HTR-8/SVneo (cell line): ENCODE measurements at places on chromosomes 16 and 17.

GRCh38 chr16:57830890-57831484 lies 28.7 kb upstream of the KIFC3 start:
- no peak for DNase-seq

DNA sequence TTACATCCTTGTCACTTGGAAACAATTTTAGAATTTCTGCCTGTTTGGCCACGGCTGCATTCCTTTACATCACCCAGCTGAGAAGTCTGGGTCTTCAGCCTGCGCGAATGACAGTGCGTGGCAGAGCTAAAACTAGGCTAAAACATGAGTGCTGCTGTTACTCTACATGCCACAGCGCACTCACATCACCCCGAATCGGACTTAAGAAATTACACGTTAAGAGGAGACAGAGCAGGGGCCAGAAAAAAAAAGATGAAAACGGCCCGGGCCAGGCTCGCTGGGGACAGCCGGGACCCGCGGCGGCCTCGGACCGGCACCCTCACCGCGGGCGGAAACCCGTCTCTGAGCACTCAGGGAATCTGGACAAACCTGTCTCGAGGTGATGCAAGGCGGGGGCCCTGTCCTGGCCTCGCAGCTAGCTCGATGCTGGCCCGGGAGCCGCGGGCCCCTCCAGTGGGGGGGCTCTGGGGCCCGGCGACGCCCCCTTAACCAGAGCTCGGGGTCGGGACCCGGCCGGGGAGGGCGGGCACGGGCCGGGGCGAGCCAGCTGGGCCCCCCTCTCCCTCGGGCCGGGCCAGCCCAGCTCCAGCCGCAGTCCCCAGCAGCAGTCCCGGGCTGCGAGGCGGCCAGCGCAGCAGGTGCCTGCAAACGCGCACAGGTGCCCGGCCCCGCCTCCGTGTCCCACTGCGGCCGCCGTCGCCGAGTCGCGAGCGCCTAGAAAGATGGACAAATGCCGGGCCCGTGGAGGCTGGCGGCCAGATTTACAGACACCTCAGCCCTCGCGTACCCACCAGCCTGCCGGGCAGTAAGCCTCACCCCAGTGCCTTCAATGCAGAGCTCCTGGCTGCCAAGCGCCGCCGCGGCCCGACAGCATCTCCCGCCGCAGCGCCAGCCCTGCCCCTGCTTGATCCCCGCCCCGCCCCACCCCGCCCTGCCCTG lies at the start of gene AKTIP:
TSS of gene AKTIP (minus strand) at position 879 of the 939 bp plus-strand sequence. CDS start 2,950 bp downstream, outside the sequence.
- DNase-seq = peak; percentile 28

DNA sequence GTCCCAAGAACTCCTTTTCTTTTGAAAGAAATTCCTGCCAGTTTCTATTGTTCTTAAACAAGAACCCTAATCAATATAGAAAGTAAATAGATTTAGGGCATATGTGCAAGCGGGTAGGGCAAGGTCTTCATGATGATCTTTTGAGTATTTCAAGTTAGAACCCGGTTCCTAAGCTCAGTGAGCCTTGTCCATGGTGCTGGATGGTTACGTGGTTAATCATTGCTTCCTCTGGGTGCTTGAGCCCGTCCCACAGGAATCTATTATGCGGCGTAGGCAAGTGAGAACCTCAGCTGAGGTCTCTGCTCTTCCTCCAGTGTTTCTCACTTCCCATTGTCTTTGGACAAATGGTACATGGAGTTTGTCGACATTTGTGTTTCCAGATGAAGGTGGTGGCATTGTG lies 580.8 kb upstream of the EEF2KMT start:
- no peak for DNase-seq

GRCh38 chr17:59361916-59362810 lies 30.7 kb downstream of the YPEL2 start:
- peak; percentile 51 for DNase-seq

GRCh38 chr17:42285346-42286050 lies 2.8 kb upstream of the STAT5A start:
- no peak for DNase-seq

DNA sequence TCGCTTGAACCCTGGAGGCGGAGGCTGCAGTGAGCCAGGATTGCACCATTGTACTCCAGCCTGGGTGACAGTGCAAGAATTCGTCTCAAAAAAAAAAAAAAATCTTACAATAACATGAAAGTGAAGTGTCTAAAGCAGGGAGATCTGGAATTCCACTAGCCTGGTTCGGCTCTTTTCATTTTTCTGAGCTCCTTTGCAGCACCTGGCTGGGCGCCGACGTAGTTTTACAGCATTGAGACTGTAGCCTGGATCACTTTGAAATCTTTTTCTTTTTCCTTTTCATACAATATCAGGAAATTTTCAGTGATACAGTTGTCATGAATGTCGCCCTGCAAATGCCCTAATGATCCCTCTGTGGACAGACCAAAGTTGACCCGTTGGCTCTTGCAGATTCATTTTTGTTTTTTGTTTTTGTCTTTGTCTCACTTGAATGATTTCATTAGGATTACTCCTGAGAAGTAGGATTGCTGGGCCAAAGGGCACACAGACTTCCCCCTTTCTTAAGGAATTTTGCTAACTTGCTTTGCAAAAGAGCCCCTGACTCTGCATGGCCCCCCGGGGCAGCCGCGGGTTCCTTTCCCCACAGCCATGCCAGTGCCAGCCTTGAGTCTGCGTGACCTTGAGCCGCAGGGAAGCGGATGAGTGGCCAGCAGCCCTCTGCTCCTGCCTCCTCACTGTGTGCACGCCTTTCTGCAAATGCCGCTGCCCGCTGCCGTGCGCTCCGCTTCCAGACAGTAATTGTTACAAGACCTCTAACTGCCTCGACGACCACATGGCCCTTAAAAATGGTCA lies 28.0 kb downstream of the CRISPLD2 start:
- DNase-seq = no peak

DNA sequence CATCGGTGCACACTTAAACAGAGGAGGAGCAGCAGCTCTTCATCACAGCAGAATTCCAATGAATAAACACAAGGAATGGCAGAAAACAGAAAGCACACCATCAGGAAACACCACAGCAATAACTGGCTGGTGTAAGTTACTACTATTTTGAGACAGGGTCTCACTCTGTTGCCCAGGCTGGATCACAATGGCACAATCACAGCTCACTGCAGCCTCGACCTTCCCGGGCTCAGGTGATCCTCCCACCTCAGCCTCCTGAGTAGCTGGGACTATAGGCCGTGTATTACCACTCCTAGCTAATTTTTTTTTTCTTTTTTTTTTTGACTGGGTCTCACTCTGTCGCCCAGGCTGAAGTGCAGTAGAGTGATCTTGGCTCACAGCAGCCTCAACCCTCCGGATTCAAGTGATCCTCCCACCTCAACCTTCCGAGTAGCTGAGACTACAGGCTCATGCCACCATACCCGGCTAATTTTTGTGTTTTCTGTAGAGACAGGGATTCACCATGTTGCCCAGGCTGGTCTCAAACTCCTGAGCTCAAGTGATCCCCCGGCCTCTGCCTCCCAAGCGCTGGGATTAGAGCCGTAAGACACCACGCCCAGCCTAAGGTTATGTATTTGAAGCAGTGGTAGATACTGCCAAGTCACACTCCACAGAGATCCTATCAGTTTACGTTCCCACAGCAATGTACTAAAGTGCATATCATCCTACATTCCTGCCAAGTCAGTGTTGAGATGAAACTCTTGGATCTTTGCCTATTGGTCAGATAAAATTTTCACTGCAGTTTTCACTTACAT lies 20.7 kb downstream of the TRAP1 start:
- peak; percentile 57 for DNase-seq

DNA sequence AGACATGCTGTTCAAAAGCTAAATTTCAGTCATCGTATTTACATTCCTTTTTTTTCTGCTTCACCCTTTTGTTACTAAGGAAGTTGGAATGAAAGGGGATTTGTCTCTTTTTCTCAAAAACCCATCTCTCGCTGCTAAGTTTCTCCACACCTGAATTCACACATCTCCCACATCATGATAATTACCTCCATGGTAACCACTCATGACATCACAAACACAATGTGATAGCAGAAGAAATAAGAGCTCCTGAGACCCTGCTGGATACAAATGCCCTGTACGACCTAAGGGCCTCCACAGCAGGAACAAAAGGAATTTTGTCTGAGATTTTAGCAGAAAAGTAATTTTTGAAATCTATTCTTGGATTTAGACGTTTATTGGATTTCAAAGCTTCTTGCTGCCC lies 82.6 kb upstream of the GNAO1 start:
- no peak for DNase-seq

DNA sequence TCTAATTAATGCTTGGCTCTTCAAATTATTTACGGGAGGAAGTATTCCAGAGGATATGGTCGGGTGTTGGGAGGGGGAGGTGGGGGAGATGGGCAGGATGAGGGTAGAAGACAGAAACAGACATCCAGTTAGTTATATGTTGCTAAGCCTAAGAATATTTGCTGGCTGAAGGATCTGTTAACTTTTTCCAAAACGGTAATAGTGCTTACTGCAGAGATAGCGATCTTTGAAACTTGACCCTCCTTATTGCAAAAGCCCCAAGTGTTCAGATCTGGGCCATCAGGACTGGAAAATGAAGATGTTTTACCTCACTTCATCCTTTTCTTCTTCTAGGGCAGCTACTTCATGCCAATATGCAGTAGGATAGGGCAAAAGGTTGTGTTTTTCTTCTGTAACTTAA lies 27.0 kb upstream of the MMD start:
- DNase-seq = peak; percentile 60

GRCh38 chr16:53901408-53901807 lies 197.5 kb downstream of the FTO start:
- no peak for DNase-seq

GRCh38 chr16:69176033-69176800 lies 10.7 kb upstream of the SNTB2 start:
- DNase-seq = no peak

DNA sequence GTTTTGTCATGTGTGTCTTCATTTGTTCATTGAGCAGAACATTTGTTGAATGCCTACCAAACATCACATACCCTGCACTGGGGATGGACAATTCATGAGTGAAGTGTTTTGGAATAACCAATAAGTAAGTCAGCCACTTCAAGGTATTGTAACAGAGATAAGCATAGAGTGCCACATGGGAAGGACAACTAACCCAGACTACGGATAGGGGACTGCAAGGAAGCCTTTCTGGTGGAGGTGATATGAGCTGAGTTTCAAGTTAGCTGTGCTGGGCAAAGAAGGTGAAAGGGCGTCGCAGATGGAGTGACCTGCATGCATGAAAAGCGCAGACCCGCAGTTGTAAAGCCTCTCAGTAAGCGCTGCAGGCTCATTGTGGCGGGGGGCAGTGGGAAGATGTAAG lies 78.8 kb downstream of the TNRC6C start:
- no peak for DNase-seq

DNA sequence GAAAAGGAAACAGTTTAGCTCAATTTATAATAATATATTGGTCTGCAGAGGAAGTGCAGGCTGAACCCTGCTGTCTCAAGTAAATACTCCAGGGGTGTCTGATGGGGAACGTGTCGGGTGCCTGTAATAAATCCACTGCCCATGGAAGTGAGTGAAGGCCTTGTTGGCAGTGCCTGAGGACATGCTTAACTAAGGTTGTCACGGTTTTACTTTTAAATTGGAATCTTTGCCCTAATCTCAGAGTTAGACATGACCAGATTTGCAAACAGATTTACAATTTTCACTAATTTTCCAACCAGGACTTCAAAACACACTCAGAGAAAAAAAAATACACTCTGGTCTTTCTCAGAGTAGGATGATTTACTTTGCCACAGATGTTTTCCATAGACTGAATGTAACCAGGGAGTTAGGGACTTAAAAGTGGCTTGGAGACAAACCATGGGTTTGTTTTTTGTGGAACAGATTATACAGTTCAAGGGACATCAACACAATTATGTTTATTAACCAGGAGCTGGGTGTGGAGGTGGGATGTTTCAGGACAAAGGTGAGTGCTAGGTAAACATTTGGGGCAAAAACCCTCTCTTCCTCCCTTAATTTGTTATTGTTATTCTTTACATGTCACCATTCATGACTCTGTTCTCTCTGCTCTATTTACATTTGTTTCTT lies 144.5 kb downstream of the FTO start:
- DNase-seq = no peak

GRCh38 chr17:4573669-4574068 lies 10.7 kb upstream of the SMTNL2 start:
- DNase-seq = no peak

DNA sequence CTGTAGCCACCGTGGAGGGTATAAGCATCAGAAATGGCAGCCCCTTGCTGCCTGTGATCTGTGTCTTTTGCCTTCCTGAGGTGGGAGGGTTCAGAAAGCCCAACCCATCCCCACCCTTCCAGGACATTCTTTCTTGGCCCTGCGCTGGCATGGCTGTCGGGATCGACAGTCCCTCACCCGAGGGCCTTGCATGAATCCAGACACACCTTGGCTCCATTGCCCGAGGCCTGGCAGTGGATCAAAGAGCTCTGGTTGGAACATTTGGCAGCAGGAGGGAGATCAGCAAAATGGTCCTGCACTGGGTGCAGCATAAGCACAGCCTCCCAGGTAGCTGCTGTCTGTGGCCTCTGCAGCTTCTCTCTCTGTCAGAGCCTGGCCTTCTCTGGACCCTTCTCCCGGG lies 246.6 kb upstream of the MAF start:
- no peak for DNase-seq

DNA sequence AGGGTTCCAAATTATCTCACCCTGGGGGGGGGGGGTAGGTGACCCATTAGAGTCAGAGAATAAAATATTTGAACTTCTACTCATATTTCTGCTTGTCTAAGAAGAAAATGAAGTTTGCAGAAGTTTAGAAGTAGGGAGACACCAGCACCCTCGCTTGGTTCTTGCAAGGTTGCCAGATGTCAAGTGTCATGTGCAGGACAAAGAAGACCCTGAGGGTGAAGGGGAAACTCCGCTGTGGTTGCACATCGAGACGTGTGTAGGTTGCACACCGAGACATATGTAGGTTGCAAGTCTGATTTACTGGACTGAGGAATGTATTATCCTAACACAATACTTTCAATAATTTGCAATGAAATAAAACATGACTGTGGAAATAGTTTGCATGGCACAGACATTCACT lies 42.4 kb upstream of the IRF8 start:
- DNase-seq = no peak

GRCh38 chr16:77759821-77760220 lies 28.5 kb upstream of the VAT1L start:
- DNase-seq = no peak

- peak; percentile 91 for DNase-seq
Observed at GRCh38 chr17:68511671-68512246, 471 bp upstream of the PRKAR1A start.

GRCh38 chr16:68488554-68488953 lies 40.2 kb upstream of the SMPD3 start:
- DNase-seq = no peak
